ENCODE measurements at places on chromosomes 7 and 10.

DNA sequence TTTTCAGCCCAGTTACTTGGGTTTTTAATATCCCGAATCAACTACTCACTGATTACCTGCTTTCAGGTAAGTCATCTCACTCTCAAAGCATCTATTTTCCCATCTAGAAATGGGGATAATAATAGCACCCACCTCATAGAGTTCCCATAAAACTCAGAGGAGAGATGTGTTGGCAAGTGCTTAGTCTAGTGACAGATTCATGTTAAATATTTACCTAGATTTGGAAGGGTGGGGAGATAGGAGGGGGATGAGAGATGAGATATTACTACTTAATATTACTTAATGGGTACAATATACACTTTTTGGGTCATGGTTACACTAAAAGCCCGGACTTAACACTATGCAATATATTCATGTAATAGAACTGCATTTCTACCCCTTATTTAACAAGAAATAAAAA, 7.0 kb upstream of the A1CF start:
- no peak overlapping the region for H3K27ac ChIP-seq
- no peak for DNase-seq
- peaks cover 19% of the 10 kb centered on the region for H3K27me3 ChIP-seq
- H3K4me1 ChIP-seq, result no peaks in the 10 kb centered on the region

DNA sequence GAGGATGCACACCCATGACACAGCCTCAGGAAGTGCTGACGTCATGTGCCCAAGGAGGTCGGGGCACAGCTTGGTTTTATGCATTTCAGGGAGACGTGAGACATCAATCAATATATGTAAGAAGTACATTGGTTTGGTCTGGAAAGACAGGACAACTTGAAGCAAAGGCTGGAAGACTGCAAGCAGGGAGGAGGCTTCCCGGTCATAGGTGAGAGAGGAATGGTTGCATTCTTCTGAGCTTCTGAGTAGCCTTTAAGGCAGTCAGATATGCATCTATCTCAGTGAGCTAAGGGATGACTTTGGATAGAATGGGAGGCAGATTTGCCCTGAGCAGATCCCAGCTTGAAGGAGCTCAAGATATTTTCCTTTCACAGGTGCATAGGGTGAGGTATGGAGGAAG, 349.5 kb downstream of the TYW1 start:
- no peak overlapping the region for H3K27ac ChIP-seq
- DNase-seq, result no peak
- H3K36me3 ChIP-seq, result peaks cover 7% of the 10 kb centered on the region
- H3K4me3 ChIP-seq, result no peak overlapping the region
- H3K4me1 ChIP-seq, result no peaks in the 10 kb centered on the region

GRCh38 chr10:27504808-27505460, 830 bp downstream of the RAB18 start:
- no peaks in the 10 kb centered on the region for H3K27me3 ChIP-seq
- peak overlapping the region; percentile 98 for H3K4me3 ChIP-seq
- H3K27ac ChIP-seq, result peak overlapping the region; percentile 94

DNA sequence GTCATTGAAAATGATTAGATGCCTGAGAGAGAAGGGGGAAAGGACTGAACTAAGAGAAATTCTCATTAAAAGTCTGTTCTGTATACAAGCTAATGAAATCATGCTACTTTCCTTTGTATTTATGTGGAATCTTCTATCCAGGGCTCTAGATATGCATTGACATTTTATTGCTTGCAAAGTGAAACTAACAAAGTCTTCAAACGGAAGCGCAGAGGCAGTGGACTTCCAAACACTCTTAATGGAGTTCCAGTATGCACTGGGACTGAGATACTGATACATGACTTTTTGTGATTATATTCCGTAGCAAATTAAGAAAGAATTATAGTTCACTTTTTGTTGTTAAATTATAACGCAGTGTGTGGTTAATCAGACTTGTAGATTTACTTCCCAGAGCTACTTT, 166.8 kb upstream of the TBX20 start:
- no peaks in the 10 kb centered on the region for H3K36me3 ChIP-seq
- no peak for DNase-seq
- no peaks in the 10 kb centered on the region for H3K4me1 ChIP-seq
- H3K27ac ChIP-seq, result no peak overlapping the region
- H3K27me3 ChIP-seq, result peaks cover 22% of the 10 kb centered on the region

GRCh38 chr10:78579995-78580394, 488.8 kb upstream of the ZMIZ1 start:
- no peak overlapping the region for H3K27ac ChIP-seq
- no peaks in the 10 kb centered on the region for H3K36me3 ChIP-seq
- H3K4me3 ChIP-seq, result no peak overlapping the region
- no peak for DNase-seq
- no peaks in the 10 kb centered on the region for H3K27me3 ChIP-seq

DNA sequence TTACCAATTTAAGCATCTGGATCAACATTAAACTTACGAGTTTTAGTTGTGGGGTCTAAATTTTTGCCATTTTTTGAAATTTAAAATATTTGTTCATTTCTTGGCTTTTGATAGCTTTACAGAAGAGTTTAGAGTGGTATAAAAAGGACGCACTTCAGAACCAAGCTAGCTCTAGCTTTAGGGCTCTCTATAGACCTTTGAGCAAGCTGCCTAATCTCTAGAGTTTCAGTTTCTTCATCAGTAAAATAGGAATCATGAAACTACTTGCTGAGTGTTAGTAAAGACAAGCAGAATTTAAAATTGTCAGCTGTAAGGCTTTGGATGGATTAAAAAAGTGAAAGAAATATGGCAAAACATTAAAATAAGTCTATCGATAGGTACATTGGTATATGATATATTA, 266.5 kb downstream of the IPMK start:
- no peaks in the 10 kb centered on the region for H3K27me3 ChIP-seq
- H3K4me3 ChIP-seq, result no peak overlapping the region
- H3K27ac ChIP-seq, result no peak overlapping the region
- H3K4me1 ChIP-seq, result no peaks in the 10 kb centered on the region
- H3K36me3 ChIP-seq, result no peaks in the 10 kb centered on the region

- H3K27me3 ChIP-seq, result no peaks in the 10 kb centered on the region
- no peaks in the 10 kb centered on the region for H3K4me1 ChIP-seq
- no peak for DNase-seq
- H3K27ac ChIP-seq, result no peak overlapping the region
- H3K4me3 ChIP-seq, result no peak overlapping the region
Measured at GRCh38 chr10:90966146-90966545, 45.3 kb upstream of the ANKRD1 start.
